ENCODE measurements at places on chromosomes 4 and X. TPM values are rescaled to one million over a fixed set of nuclear protein-coding genes. Genes with fewer than 3 reads are reported as not detected.

- no peak for DNase-seq
- no peak overlapping the region for H3K4me3 ChIP-seq
- no peaks in the 10 kb centered on the region for H3K36me3 ChIP-seq
- H3K27me3 ChIP-seq = no peaks in the 10 kb centered on the region
- no peak overlapping the region for H3K27ac ChIP-seq
- H3K4me1 ChIP-seq = no peaks in the 10 kb centered on the region
These were observed 106.3 kb downstream of the USP46 start for GRCh38 chr4:52552778-52553177.

- peak overlapping the region; percentile 73 for H3K4me3 ChIP-seq
- H3K27me3 ChIP-seq = peaks cover 11% of the 10 kb centered on the region
- peaks cover 18% of the 10 kb centered on the region for H3K4me1 ChIP-seq
These were observed 1.5 kb downstream of the FHDC1 start for GRCh38 chr4:152937336-152938236.

- no peak overlapping the region for H3K4me3 ChIP-seq
- H3K4me1 ChIP-seq = no peaks in the 10 kb centered on the region
- no peak overlapping the region for H3K27ac ChIP-seq
These were observed 12.5 kb downstream of the HS3ST1 start for GRCh38 chr4:11416071-11416766.

DNA sequence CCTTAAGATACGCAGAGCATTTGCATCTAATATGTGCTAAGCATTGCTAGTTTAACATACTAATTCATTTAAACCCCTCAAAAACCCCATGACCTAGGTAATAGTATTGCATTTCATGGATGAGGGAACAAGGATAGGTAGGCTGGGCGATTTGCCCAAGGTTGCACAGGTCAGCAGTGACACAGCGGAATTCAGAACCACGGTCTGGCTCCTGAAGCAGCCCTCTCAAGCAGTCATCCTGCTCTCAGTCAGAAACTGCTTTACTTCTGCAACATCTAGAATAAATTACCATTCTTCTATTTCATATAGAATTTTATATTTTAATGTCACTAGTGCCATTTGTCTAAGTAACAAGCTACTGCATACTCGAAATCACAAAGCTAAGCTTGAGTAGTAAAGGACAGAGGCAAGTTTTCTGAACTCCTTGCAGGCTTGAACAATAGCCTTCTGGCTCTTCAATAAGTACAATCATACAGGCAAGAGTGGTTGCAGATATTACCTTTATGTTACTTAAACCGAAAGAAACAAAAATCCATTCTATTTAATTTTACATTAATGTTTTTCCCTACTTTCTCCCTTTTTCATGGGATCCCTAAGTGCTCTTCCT lies 555 bp upstream of the SPP1 start:
- no peaks in the 10 kb centered on the region for H3K36me3 ChIP-seq
- no peaks in the 10 kb centered on the region for H3K4me1 ChIP-seq
- H3K4me3 ChIP-seq = no peak overlapping the region

Gene SYN1
- total RNA-seq = 0.47 TPM

Gene CFAP99
- 21.0 TPM for total RNA-seq

Data from upper lobe of left lung (tissue), 6 donors.